Activated CD8-positive, alpha-beta memory T cell treated with anti-CD3 and anti-CD28 coated beads, Interleukin-2, amount 10 ng/mL, durations not matched to agents 7 days and 5 days (primary cell): ENCODE measurements at places on chromosomes 7 and 10. TPM values are rescaled to one million over a fixed set of nuclear protein-coding genes. Genes with fewer than 3 reads are reported as not detected.

- H3K4me3 ChIP-seq: no peak overlapping the region
- peaks cover 2% of the 10 kb centered on the region for H3K36me3 ChIP-seq
- H3K27me3 ChIP-seq: peaks cover 80% of the 10 kb centered on the region
Measured at GRCh38 chr7:27174874-27175625, 930 bp upstream of the HOXA10 start.

DNA sequence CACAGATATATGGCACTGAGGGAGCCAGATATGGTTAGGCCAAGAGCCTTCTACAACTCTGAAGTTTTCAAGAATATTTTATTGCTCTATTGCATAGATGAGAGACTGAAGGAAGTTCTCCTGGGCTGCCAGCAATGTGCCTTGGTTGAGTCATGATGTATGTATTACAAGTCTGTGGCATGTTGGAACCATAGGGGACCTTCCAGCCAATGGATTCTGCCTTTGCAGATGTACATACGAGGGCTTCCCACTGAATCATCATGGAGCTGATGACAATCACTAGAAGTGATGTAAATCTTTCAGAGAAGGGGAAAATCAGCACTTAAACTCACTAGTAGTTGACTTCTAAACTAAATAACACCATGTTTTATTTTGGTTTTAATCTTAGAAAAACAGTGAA is 419.5 kb downstream of the PHTF2 start:
- no peaks in the 10 kb centered on the region for H3K36me3 ChIP-seq
- no peaks in the 10 kb centered on the region for H3K27me3 ChIP-seq
- no peaks in the 10 kb centered on the region for H3K4me1 ChIP-seq
- DNase-seq: no peak

- DNase-seq: no peak
- H3K4me1 ChIP-seq: peaks cover 6% of the 10 kb centered on the region
- peaks cover 55% of the 10 kb centered on the region for H3K27me3 ChIP-seq
- H3K36me3 ChIP-seq: no peaks in the 10 kb centered on the region
- H3K27ac ChIP-seq: no peak overlapping the region
Measured at GRCh38 chr10:69803809-69804208, 2.1 kb downstream of the COL13A1 start.

- no peaks in the 10 kb centered on the region for H3K27me3 ChIP-seq
- peaks cover 12% of the 10 kb centered on the region for H3K36me3 ChIP-seq
- H3K4me1 ChIP-seq: peaks cover 47% of the 10 kb centered on the region
- no peak overlapping the region for H3K4me3 ChIP-seq
- no peak for DNase-seq
Measured at GRCh38 chr7:50283731-50284130, 20.8 kb upstream of the IKZF1 start.

GRCh38 chr10:94363251-94363565 is 469 bp upstream of the NOC3L start:
- peak overlapping the region; percentile 91 for H3K27ac ChIP-seq
- peak overlapping the region; percentile 95 for H3K4me3 ChIP-seq
- peaks cover 17% of the 10 kb centered on the region for H3K36me3 ChIP-seq
- peaks cover 15% of the 10 kb centered on the region for H3K27me3 ChIP-seq
- no peak for DNase-seq

- H3K4me3 ChIP-seq: no peak overlapping the region
- DNase-seq: no peak
- no peak overlapping the region for H3K27ac ChIP-seq
- H3K4me1 ChIP-seq: no peaks in the 10 kb centered on the region
- no peaks in the 10 kb centered on the region for H3K36me3 ChIP-seq
- H3K27me3 ChIP-seq: peaks cover 35% of the 10 kb centered on the region
Measured at GRCh38 chr7:3415861-3416312, 114.8 kb downstream of the SDK1 start.

GRCh38 chr10:92142949-92143348 is 147.9 kb downstream of the CPEB3 start:
- H3K27ac ChIP-seq: no peak overlapping the region
- peaks cover 20% of the 10 kb centered on the region for H3K36me3 ChIP-seq
- no peaks in the 10 kb centered on the region for H3K27me3 ChIP-seq
- DNase-seq: no peak
- H3K4me1 ChIP-seq: no peaks in the 10 kb centered on the region

- peaks cover 9% of the 10 kb centered on the region for H3K36me3 ChIP-seq
- peak within 1 kb of the TSS; percentile 98 for H3K4me3 ChIP-seq
- H3K4me1 ChIP-seq: peaks cover 38% of the 10 kb centered on the region
- peaks cover 2% of the 10 kb centered on the region for H3K27me3 ChIP-seq
- peak within 1 kb of the TSS; percentile 90 for H3K27ac ChIP-seq
- DNase-seq: no peak
Measured at GRCh38 chr10:119872610-119872859, at the start of gene MCMBP. Gene MCMBP, minus strand, starts transcription at chr10:119872843. Its CDS starts 259 bp downstream, at chr10:119872584.

GRCh38 chr7:106082087-106082854 is 29.8 kb downstream of the SYPL1 start:
- DNase-seq: no peak
- no peak overlapping the region for H3K27ac ChIP-seq

DNA sequence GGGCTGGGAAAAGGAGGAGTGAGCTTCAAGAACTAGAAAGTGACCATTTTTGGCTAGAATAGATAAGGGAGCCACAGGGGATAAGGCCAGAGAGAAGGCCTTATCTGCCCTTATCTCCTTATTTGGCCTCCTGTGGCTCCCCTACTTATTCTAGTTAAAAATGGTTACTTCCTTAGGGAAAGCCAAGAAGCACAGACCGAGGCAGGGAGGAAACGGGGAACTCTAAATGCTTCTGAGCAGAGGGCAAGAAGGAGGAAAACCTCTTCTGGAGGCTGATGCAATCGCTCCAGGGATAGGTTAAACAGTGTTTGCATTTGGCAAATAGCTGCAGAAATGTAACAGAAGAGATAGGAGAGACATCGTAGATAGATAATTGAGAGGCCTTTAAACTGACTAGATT is 18.6 kb downstream of the NRP1 start:
- no peaks in the 10 kb centered on the region for H3K36me3 ChIP-seq
- DNase-seq: no peak
- no peak overlapping the region for H3K4me3 ChIP-seq
- no peak overlapping the region for H3K27ac ChIP-seq
- no peaks in the 10 kb centered on the region for H3K4me1 ChIP-seq

- no peaks in the 10 kb centered on the region for H3K36me3 ChIP-seq
- no peak within 1 kb of the TSS for H3K4me3 ChIP-seq
- no peak within 1 kb of the TSS for H3K27ac ChIP-seq
- DNase-seq: no peak
- no peaks in the 10 kb centered on the region for H3K4me1 ChIP-seq
Measured at GRCh38 chr7:45888185-45888992, at the start of gene IGFBP1. Gene IGFBP1, plus strand, starts transcription at chr7:45888488. Its CDS starts 165 bp downstream, at chr7:45888653.

- H3K27me3 ChIP-seq: no peaks in the 10 kb centered on the region
- no peaks in the 10 kb centered on the region for H3K36me3 ChIP-seq
- H3K27ac ChIP-seq: no peak overlapping the region
Measured at GRCh38 chr10:127266431-127266830, 70.0 kb upstream of the INSYN2A start.

- peaks cover 54% of the 10 kb centered on the region for H3K4me1 ChIP-seq
- peaks cover 2% of the 10 kb centered on the region for H3K27me3 ChIP-seq
- H3K27ac ChIP-seq: peak overlapping the region; percentile 89
- peaks cover 13% of the 10 kb centered on the region for H3K36me3 ChIP-seq
Measured at GRCh38 chr10:88270871-88271713, 312.0 kb downstream of the RNLS start.

DNA sequence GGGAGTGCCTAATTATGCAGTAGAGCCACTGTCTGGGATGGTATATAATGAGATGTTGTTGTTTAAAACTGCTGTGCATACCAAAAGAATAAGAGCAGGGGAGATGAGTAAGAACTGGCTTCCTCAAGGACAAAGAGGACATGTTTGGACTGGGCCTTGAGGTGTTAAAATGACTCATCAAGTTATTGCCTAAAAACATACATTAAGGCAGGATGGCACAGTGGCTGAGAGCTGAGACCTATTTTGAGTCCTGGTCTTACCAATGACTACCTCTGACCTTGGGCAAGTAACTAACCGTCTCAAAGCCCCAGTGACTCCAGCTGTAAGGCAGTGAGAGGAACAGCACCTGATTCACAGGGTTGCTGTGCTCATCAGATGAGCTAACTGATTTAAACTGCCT is 71.1 kb downstream of the CFAP58 start:
- no peaks in the 10 kb centered on the region for H3K36me3 ChIP-seq
- peak overlapping the region; percentile 9 for H3K27ac ChIP-seq
- H3K4me3 ChIP-seq: no peak overlapping the region
- peaks cover 14% of the 10 kb centered on the region for H3K4me1 ChIP-seq
- no peaks in the 10 kb centered on the region for H3K27me3 ChIP-seq
- peak; percentile 56 for DNase-seq

DNA sequence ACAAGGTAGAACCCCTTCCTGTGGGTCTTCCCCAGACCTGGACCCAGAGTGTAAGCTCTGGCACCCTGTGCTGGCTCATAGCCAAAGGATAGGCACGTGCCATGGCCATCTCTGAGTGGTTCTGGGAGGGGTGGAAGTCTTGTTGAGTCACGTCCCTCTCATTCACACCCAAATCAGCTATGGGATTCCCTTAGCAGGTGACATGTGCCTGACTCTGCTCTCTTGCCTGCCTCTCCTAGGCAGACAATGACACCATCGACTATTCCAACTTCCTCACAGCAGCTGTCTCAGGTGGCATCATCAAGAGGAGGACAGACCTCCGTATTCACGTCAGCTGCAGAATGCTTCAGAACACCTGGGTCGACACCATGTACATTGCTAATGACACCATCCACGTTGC is 59.8 kb downstream of the C10orf120 start:
- H3K4me1 ChIP-seq: no peaks in the 10 kb centered on the region
- H3K36me3 ChIP-seq: no peaks in the 10 kb centered on the region
- H3K4me3 ChIP-seq: no peak overlapping the region
- no peak overlapping the region for H3K27ac ChIP-seq
- H3K27me3 ChIP-seq: no peaks in the 10 kb centered on the region
- no peak for DNase-seq

GRCh38 chr7:150953061-150953997 is 24.8 kb downstream of the KCNH2 start:
- DNase-seq: no peak
- H3K4me1 ChIP-seq: no peaks in the 10 kb centered on the region
- H3K36me3 ChIP-seq: no peaks in the 10 kb centered on the region
- H3K27me3 ChIP-seq: peaks cover 23% of the 10 kb centered on the region
- no peak overlapping the region for H3K4me3 ChIP-seq

DNA sequence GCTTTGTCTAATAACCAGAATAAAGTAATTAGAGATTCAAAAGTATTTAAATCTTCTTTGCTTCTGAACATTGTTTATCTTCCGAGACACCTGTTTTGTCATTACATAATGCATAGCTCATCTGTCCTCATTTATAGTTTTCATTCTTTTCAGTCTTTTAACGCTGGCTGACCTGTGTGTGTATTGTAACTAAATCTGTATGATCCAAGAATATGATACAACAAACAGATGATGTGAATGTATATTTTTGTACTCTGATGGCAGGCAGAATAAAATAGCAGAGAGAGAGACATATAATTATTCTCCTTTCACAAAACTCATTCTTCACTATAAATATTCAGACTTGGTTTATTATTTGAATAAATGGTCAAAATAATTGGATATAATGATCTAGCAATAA is 80.6 kb downstream of the ORC5 start:
- DNase-seq: no peak
- H3K27me3 ChIP-seq: no peaks in the 10 kb centered on the region
- H3K36me3 ChIP-seq: peaks cover 41% of the 10 kb centered on the region
- no peak overlapping the region for H3K27ac ChIP-seq
- H3K4me1 ChIP-seq: no peaks in the 10 kb centered on the region

GRCh38 chr7:25846722-25847121 is 305.3 kb upstream of the NFE2L3 start:
- H3K27me3 ChIP-seq: peaks cover 68% of the 10 kb centered on the region
- H3K4me3 ChIP-seq: no peak overlapping the region
- H3K4me1 ChIP-seq: peaks cover 1% of the 10 kb centered on the region
- no peaks in the 10 kb centered on the region for H3K36me3 ChIP-seq
- H3K27ac ChIP-seq: no peak overlapping the region

DNA sequence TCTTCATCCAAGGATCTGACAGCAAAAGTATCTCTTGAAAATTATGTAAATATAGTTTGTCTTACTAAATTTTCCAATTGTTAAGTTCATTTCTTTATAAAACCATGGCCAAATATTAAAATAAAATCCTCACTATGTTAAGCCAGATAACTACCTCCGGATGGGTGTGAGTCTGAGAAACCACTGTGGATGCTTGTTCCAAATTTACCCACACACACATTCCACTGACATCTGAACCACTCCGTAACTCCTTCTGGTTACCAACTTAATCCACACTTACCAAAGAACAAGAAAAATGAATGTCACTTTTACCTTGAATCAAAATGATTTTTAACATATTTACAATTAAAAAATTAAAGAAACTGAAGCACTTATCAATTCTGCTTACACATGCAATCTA is 19.7 kb downstream of the CYTH3 start:
- H3K4me1 ChIP-seq: peaks cover 23% of the 10 kb centered on the region
- H3K27ac ChIP-seq: no peak overlapping the region
- no peaks in the 10 kb centered on the region for H3K36me3 ChIP-seq
- H3K27me3 ChIP-seq: peaks cover 74% of the 10 kb centered on the region
- no peak for DNase-seq
- no peak overlapping the region for H3K4me3 ChIP-seq

GRCh38 chr10:98748298-98748697 is 301.6 kb upstream of the HPS1 start:
- H3K4me1 ChIP-seq: no peaks in the 10 kb centered on the region
- DNase-seq: no peak
- no peak overlapping the region for H3K27ac ChIP-seq
- no peak overlapping the region for H3K4me3 ChIP-seq
- H3K36me3 ChIP-seq: no peaks in the 10 kb centered on the region

DNA sequence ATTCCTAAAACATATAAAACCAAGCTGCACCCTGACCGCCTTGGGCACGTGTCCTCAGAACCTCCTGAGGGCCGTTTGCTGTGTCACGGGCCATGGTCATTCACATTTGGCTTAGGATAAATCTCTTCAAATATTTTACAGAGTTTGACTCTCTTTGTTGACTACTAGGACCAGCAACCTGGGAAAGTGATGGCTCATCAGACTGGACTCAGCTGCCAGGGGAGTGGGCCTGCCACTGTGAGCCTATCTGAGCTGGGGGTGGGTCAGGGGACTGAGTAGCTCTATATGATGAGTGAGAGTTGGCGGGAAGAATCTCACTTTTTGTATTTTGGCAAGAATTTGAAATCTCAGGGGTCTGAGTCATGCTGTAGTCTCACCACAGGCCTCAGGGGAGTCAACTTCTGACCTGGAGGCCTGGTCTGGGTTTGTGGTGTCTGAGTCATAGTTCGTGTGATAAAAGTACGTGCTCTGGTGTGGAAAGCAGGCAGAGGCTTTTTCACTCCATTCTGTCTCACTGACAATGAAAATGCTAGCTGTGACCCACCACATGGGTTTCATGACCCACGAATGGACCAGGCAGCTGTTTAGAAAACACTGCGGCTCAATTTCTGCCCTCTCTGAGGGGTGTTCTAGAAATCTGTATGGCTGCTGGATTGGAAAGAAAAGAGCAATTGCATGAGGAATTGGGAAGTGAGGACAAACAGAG is 4.2 kb upstream of the UPP1 start:
- H3K4me3 ChIP-seq: peak overlapping the region; percentile 50
- peak; percentile 94 for DNase-seq
- H3K4me1 ChIP-seq: peaks cover 53% of the 10 kb centered on the region
- peaks cover 5% of the 10 kb centered on the region for H3K36me3 ChIP-seq
- peak overlapping the region; percentile 98 for H3K27ac ChIP-seq

- no peak overlapping the region for H3K4me3 ChIP-seq
- H3K4me1 ChIP-seq: no peaks in the 10 kb centered on the region
- H3K27ac ChIP-seq: no peak overlapping the region
Measured at GRCh38 chr10:1162481-1163203, 106.5 kb downstream of the WDR37 start.

The VSTM4 gene
- total RNA-seq: 0.16 TPM

The TMEM120A gene
- total RNA-seq: 25.4 TPM

The TAS2R40 gene
- not detected for total RNA-seq

The DLX6 gene
- total RNA-seq: not detected

The SAP25 gene
- 18.2 TPM for total RNA-seq

The STEAP1 gene
- not detected for total RNA-seq

The FAM13C gene
- not detected for total RNA-seq

The SAMD9 gene
- 60.1 TPM for total RNA-seq

The PON3 gene
- not detected for total RNA-seq

The NEUROD6 gene
- total RNA-seq: not detected
